ENCODE measurements at places on chromosomes 6 and 20.
A peak's percentile ranks its signal among the peaks of the same experiment; 100 is the strongest.

DNA sequence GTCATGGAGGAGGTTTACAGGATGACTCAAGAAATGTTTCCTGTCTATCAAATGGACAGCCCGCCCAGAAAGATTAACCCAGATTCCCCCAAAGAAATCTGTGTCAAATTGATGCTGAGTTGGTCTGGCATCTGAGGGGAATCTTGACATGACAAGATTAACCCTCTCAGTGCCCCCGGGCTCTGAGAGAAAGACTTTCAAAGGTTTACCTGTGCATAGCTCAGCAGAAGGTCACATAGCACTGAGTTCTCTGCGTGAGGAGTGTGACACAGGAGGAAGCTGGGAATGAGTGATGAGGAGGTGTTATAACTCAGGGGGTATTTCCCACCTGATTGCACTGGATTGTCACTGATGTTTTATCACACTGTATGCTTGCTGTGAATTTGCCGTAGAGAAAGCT, 601.2 kb downstream of the DHX35 start:
- DNase-seq: no peak

GRCh38 chr6:101394936-101395335, 1.4 kb downstream of the GRIK2 start:
- DNase-seq: no peak

- no peak for DNase-seq
These were observed 127.8 kb downstream of the SOD2 start for GRCh38 chr6:159565181-159565710.

DNA sequence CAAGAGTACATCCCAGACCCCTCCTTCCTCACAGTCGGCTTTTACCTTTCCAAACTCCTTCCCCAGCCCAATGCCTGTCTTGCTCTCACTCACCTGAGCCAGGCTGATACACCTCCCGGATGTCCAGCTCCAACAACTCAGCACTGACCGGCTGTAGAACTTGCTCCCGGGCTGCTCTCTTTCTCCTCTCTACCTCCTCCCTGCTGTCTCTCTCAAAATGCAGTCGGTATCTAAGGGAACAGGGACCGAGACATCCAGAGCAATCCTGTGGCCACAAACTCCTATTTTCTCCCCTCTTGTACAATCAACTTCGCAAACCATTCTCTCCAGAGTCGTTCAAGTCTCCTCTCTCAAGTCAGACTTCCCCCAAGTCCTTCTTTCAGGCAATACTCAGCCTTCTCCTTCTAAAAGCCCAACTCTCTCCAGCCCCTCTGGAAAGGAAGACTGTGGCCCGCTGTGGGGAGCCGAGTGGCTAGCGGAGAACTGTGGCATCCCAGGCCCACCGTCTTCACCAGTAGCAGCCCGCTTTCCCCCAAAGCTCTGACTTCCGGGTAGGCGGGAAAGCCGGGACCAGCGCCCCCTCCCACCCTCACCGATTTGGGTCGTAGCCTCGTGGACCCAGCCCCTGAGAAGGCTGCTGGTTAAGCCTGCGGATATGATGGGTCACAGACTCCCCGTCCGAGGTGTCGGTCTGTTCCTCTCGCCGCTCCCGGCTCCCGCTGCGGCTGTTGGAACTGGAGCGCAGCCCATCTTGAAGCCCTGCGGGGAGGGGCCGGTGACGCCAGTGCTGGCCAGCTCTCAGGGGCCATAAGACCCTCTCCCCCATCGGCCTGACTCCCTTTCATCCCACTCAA, 1.1 kb downstream of the GNL1 start:
- no peak for DNase-seq

DNA sequence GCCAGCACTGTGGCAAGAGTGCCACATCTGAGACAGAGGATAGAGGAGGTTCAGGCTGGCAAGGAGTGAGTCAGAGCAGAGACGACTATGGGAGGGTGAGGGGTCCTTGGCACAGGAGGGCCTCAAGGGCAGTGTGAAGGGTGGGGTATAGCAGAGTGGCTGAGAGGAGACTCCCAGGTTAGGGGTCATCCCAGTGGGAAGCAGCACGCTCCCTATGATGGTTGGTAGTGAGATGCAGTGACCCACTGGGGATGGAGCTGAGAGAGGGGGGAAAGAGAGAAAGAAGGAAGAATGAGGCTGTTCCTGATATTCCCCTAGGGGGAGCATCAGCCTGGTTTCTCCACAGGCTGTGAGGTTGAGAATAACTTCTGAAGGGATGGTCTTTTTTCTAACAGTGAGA, 97.3 kb downstream of the INSM1 start:
- DNase-seq: no peak

DNA sequence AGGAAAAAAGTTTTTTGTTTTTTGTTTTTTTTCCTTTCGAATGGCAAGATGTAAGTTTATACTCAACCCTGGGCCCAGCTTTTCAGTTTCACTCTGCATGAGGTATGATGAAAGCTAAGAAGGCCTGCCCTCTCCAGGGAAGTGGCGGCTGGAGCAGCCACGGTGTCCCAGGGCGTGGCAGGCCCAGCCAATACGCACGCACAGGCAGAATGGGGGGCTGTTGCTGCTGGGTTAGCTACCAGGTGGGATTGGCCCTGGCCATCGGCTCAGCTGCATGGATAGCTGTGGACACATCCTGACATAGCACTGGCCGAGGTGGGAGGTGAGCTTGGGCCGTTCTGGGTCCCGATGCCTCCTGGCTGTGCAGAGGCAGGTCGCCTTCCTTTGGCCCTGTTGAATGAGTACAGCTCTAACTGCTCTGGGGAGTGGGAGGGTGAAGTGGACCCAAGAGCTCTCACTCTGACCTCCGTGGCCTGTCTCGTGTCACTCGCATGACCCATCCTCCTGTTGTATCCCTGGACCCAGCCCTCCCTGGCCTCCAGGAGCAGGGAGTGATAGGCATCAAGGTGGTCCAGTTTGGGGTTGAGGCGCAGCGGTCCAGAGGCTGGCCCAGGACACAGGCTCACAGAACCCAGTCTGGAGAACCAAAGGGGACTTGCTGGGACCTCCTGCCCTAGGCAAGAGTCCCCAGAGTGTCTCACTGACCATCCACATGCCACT, 18.1 kb downstream of the MYT1 start:
- no peak for DNase-seq

- DNase-seq: no peak
These were observed 540.9 kb upstream of the MAP3K7 start for GRCh38 chr6:91127752-91128151.

GRCh38 chr20:63434599-63435378, 37.7 kb downstream of the KCNQ2 start:
- peak; percentile 83 for DNase-seq

DNA sequence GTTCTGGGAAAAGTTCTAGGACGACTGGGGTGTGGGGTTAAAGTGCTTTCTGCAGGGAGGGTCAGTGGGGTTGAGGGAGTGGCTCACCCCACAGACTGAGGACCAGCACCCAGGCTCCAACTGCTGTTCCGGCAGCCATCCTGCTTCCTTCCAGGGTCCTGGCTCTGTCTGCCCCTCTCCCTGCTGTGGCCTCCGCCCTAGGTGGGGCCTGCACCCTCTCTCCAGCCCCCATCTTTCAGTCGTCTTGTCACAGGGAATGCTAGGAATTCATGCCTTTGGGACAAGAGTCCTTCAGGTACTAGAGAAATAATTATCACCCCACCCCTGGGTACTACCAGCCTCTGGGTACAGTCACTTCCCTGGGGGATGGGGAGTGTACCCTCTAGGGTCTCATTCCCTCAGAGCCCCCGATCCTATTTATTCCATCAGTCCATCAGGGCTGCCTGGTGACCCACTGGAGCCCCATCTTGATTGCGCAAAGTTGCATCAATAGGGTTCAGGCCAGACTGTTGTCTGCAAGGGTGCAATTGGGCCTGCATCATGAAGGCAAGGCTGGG, at the start of gene AGER:
AGER (minus strand) TSS at position 170 of the 557 bp plus-strand sequence; CDS start at position 139, 31 bp downstream.
- no peak for DNase-seq

Measured in stimulated activated CD4-positive, alpha-beta T cell treated with anti-CD3 and anti-CD28 coated beads, Interleukin-2, amount 100 ng/mL, for 24 hours (primary cell).